ENCODE measurements at places on chromosomes 2 and 18.

- no peak for DNase-seq
These were observed 29.9 kb downstream of the CREG2 start for GRCh38 chr2:101357376-101357775.

GRCh38 chr2:40041422-40042382 is 262.6 kb upstream of the THUMPD2 start:
- DNase-seq, result no peak

DNA sequence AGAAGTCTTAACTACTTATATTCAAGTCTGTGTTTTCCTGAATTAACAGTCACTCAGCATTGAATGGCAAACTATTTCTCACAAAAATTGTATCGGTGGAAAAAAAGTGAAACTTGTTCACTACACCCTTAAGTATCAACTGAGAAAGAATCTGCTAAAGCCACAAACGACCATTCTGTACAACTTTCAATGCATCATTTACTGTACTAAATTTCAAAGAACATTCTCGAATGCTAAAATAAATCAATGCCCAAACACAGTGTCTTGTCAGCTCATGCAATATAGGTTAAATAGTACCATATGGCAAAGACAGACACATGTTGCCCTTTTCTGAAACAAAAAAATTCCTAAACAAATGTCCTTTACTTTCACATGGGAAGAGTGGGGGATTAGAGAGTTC is 9.0 kb downstream of the ZNF516 start:
- no peak for DNase-seq

DNA sequence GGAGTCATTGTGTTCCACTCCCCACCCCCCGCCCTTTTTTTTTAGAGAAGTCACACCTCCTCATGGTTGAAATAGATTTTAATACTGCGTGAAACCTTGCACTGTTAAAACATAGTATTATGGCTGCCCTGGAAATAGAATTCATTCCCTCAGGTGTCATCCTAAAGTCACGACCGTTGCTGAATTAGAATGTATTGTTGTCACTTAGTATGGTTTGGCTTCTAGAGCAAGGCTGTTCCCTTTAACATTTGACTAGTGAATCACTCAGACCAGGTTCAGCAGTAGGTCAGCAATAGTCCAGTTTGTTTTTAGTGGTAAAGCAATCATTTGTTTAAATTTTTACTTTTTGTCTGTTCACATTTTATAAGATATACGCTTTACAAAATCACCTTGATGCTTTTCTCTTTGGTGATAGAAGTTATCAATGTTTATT is 1.2 kb downstream of the BABAM2 start:
- no peak for DNase-seq

DNA sequence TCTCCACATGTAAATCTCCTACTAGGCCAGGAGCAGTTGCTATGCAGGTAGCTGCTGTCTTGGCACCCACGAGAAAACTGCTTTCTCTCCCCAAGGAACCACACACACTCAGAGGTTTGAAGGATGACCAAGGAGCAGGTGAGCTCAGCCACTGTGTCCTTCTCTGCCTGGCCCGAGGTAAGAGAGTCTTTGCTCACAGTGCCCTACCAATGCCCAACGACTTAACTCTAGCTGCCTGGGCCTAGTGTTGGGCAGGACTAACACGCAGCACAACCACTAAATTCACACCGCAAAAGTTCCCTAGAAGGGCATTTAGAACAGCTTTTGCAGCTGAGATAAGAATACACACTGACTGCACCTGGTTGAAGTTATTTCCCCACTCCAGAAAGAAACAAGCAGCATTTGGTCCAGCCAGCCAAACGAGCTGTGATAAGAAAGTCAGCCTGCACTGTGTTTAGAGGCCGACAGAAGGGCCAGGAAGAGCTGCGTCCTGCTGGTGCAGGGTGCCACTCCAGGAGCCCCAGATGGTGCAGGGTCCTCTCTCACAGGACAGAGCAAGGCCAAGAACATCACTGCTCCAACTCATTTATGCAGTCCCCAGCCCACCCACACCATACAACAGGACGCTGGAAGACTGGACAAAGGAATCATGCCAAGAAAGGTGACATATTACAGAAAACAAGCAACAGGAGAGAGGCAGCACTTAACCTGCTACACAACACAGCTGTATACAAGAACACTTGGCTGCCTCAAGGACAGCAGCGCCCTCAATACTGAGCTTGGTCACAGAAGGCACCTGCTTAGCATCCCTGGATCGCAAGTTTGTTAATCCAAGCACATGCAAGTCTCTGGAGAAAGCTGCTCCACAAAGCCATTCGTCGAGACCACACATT is 12.5 kb downstream of the HDLBP start:
- DNase-seq, result no peak

- DNase-seq, result no peak
These were observed 516.9 kb downstream of the ARHGAP15 start for GRCh38 chr2:143645921-143646645.

DNA sequence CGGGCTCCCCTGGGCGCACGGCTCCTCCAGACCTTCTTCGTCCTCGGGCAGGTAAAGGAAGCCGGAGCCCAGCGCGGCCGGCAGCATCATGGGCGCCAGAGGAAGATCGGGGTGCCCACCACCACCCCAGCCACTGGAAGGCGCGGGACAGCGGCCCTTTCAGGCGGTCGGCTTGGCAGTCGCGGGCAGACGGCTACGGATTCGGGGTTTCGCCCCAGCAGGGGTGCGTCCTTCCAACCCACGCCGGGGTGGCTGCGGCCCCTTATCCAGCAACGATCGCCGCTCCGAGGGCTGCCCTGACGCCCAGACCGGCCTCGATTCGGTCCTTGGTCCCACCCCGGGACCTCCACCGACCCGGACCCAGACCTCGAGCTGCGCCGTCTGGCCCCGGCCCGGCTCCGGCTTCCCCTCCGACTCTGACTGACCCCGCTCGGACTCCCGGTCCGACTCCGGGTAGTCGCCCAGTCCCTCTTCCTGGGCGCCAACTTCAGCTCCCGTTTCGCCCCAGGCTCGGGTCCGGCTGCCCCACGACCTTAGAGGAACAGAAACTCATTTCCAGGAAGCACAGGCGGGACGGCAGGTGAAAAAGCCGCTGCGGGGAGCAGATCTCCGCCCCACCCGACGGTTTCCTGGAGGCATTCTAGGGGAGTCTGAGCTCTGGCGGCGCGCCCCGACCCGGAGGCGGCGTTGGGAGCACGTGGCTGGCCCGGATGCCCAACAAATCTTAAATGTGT is 30.2 kb upstream of the SSB start:
- DNase-seq, result no peak

- DNase-seq, result peak; percentile 11
These were observed 54.9 kb downstream of the EXOC6B start for GRCh38 chr2:72770879-72771461.

DNA sequence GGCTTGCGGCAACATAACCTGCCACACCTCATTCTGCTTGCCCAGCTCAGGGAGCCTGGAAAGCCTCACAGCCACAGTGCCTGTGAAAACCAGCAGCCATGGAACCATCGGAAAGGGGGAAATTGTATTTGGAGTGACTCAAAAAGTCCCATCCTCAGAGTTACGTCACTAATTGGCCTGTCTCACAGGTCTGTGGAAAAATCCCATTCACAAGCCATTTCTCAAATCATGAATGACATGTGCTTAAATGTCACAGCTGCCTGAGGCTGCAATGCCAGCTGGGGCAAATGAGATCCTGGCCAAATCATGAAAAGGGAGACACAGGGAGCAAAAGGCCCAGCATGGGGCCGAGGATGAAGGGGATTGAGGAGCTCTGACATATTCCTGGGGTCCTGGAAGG is 486.9 kb upstream of the RAB6C start:
- DNase-seq, result no peak
